ENCODE measurements at places on chromosomes 11 and 22. TPM values are rescaled to one million over a fixed set of nuclear protein-coding genes. Genes with fewer than 3 reads are reported as not detected.
A peak's percentile ranks its signal among the peaks of the same experiment; 100 is the strongest.

The RAG1 gene
- 0.91 TPM for total RNA-seq

DNA sequence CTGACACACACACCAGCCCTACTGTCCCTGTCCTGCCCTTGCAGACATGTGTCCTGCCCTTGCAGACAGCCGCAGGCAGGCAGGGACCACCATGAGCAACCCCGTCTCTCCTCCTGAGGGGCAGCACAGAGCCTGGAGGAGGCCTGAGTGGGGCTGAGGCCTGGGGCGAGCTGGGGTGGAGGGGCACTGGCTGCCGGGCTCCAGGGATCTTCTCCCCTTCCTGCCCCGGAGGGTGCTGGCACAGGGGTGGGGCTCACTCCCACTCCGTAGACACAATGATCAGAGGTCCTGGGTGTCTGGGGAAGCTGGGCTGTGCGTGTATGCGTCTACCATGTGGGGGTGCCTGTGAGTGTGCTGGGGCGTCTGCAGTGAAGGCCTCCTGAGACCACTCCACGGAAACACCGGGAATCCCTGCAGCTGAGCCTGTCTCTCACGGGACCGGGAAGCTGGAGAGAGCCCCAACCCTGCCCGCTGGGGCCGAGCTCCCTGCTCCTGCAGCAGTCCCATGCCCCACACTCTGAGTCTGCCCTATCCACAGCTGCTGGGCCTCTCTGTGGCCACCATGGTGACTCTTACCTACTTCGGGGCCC, 588 bp downstream of the TSPAN32 start:
- no peak overlapping the region for H3K4me3 ChIP-seq
- H3K36me3 ChIP-seq: no peaks in the 10 kb centered on the region
- H3K27ac ChIP-seq: no peak overlapping the region
- peaks cover under 1% of the 10 kb centered on the region for H3K27me3 ChIP-seq

GRCh38 chr11:110000031-110000502, 93.1 kb upstream of the ZC3H12C start:
- no peaks in the 10 kb centered on the region for H3K27me3 ChIP-seq
- DNase-seq: no peak
- no peak overlapping the region for H3K27ac ChIP-seq
- H3K4me3 ChIP-seq: no peak overlapping the region
- no peaks in the 10 kb centered on the region for H3K36me3 ChIP-seq

DNA sequence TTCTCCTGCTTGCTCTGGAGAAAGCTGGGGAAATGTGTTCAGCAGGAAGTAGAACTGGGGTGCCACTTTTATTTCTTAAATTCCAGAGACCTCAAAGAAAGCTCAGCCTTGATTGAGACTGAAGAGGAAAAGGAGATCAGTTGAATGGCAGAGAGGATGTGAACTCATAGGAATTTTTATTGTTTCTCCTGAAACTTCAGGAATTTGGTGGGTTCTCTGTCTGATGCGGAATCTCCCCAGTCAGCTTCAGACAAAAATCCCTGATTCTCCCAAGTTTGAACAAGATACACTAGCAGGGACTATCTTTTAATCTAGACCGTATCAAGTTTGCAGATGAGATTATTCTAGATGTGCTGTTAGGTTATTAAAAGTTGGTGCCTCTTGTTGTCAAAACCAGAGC, 23.0 kb downstream of the EHF start:
- H3K36me3 ChIP-seq: no peaks in the 10 kb centered on the region
- H3K27ac ChIP-seq: no peak overlapping the region
- no peak for DNase-seq
- no peak overlapping the region for H3K4me3 ChIP-seq
- H3K4me1 ChIP-seq: no peaks in the 10 kb centered on the region
- H3K27me3 ChIP-seq: no peaks in the 10 kb centered on the region

GRCh38 chr22:19965771-19966709, 24.4 kb upstream of the TXNRD2 start:
- no peak overlapping the region for H3K27ac ChIP-seq
- H3K4me3 ChIP-seq: peak overlapping the region; percentile 52
- H3K27me3 ChIP-seq: no peaks in the 10 kb centered on the region

Data from neural crest cell (in vitro differentiated cells).